ENCODE measurements at places on chromosomes 1 and 21. TPM values are rescaled to one million over a fixed set of nuclear protein-coding genes. Genes with fewer than 3 reads are reported as not detected.

DNA sequence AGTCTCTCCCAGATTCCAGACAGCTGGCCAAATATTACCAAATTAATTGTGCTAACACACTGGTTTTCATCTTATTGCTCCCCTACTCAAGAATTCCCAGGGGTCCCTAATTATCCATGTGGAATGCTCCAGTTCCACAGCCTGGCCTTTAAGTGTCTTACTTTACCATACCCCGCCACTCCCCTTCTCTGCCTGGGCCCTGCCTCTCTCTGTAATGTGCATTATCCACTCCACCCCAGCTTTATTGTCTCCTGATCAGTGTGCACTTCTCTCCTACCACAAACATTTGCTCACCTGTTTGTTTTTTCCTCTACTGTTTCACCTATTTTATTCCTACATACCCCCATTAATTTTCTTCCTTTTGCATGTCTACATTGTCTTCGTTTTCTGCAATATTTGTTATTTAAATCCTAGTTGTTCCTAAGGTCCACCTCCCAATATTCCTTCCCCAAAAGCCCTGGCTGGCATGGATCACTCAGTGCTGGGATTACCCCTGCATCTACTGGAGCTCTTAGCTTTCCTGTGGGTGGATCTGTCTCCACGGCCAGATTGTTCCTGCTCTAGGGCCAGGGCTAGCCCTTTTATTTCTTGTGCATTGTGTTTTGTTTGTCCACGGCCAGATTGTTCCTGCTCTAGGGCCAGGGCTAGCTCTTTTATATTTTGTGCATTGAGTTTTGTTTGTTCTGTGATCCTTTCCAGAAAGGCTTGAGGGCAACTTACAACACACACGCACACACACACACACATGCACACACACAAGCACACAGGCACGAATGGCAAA lies 33.4 kb upstream of the ATP1B1 start:
- DNase-seq, result no peak

- DNase-seq, result peak; percentile 51
Measured at GRCh38 chr1:25502957-25503356, 40.4 kb upstream of the LDLRAP1 start.

DNA sequence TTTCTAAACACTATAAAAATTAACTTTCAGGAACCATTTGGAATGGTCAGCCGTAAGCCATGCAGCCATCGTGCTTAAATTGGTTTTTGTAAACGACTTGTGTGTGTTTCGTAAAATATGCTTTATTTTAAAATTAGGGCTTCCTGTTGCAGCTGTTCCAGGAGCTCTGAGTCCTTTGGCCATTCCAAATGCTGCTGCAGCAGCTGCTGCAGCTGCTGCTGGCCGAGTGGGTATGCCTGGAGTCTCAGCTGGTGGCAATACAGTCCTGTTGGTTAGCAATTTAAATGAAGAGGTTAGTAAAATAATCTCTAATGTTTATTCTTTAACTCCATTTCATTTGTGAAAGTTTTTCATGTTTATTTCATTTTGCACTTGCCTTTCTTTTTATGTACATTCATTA lies 83.1 kb downstream of the PTBP2 start:
- no peak for DNase-seq

- DNase-seq, result no peak
Measured at GRCh38 chr1:4000811-4001251, 100.8 kb upstream of the C1orf174 start.

DNA sequence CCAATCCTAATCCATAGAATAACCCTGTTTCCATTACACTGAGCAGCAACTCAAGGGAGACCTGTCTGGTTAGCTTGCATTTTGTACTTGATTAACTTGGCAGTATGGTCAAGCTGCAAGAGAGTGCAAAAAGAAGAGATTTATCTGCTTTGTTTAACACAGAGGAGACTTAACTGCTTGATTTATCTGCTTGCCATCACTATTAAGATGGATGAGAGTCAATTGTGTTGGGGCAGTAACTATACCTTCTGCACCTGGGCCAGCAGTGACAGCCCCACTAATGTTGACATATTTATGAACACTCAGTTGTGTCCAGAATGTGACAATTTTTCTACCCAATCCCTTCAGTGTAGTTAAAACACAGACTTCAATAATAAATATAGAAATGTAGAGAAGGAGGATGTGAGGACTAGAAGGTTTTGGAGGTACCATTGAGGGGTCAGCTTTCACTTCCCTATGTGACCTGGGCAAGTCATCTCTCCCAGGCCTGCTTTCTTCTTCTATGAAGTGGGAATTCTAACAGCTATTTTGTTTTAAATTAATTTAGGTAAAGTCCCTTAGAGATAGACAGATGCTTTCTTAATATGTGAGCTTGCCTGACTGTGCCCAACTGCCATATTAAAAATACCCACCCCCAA lies 159.1 kb upstream of the KCNK2 start:
- no peak for DNase-seq

PRAMEF26 gene
- not detected for total RNA-seq

HCRTR1 gene
- not detected for total RNA-seq

TNFRSF8 gene
- not detected for total RNA-seq

Data from A172 (cell line).